ENCODE measurements at places on chromosomes 5 and 9. TPM values are rescaled to one million over a fixed set of nuclear protein-coding genes. Genes with fewer than 3 reads are reported as not detected.

DNA sequence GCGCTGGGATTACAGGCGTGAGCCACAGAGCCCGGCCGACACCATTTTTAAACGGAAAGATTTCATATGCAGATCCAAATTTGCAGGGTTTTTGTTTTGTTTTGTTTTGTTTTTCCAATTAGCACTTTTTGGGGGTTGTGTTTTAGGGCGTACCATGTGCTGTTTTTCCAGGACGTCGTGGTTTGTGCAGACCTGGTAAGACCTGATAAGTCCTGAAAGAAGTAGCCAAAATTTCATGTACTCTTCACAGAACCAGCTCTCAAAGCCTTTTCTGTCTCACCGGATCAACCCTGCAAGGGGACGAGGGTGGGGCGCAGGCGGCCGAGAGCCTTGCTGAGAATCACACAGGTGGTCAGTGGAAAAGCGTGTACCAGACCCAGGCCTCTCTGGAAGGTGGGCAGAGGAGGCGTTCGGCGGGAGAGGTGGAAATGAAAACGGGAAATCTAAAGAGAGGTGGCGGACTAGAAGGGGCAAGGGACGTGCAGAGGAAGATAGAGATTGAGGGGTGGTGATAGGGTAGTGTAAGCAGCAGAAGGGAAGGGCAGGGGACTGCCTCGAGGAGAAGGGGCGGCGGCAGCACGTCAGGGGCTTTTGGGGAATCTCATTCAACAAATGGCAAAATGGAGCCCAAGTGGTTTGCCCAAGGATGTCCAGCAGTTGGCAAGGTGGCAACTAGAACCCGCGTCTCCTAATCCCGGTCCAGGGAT is 1.1 kb upstream of the FAF2 start:
- peaks cover 2% of the 10 kb centered on the region for H3K36me3 ChIP-seq
- H3K4me1 ChIP-seq, result peaks cover 24% of the 10 kb centered on the region
- H3K27me3 ChIP-seq, result peaks cover 1% of the 10 kb centered on the region
- peak overlapping the region; percentile 95 for H3K27ac ChIP-seq

Gene PCDHB5
- total RNA-seq, result not detected

- H3K4me1 ChIP-seq, result no peaks in the 10 kb centered on the region
- H3K4me3 ChIP-seq, result no peak overlapping the region
- no peak for DNase-seq
- no peak overlapping the region for H3K27ac ChIP-seq
- H3K27me3 ChIP-seq, result peaks cover 20% of the 10 kb centered on the region
Observed at GRCh38 chr5:98639274-98639673, 134.2 kb upstream of the RGMB start.

DNA sequence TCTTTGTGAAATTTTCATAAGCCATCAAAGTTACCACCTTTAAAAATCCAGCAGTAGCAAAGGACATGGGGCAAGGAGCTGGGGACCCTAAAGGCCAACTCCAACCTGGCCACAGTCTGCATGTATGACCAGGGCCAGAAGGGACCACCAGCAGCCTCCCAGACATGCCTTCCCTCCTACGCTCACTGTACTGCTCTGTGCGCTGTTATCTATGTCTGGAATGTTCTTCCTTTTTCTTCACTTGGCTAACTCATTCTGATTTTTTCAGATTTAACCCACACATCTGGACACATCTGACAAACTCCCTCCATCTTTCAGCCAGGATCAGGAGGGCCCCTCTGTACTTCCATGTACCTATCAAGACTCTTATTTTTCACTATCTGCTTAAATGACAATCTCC is 47.6 kb upstream of the TRAF1 start:
- no peaks in the 10 kb centered on the region for H3K27me3 ChIP-seq
- H3K27ac ChIP-seq, result no peak overlapping the region
- no peaks in the 10 kb centered on the region for H3K36me3 ChIP-seq
- no peak for DNase-seq

DNA sequence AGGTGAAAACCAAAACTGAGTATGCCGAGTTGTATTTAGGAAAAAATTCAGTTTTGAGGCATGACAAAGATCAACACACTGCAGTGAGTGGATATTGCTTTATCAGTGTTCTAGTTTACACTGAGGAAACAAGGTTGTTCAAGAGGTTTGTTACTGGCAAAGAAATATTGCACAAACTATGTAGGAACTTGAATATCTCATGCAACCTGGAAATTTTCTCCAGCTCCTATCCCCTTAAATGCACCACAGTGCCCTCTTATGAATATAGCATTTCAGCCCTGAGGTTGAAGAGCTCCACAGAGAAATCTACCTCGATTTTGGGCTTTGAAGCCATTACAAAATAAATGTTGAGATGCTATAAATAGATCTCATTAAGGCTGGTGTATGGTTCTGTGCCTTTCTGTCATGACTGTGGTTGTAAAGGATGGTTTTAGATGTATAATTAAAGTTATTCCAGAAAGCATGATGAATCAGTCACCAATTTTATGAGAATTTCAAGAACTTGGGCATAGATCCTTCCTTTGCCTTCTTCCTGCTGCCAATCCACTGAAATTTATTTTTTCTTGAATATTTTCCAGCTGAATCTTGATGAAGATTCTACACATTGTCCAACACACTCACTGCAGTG is 159.3 kb downstream of the SPATA31D1 start:
- DNase-seq, result no peak
- no peak overlapping the region for H3K27ac ChIP-seq
- no peaks in the 10 kb centered on the region for H3K27me3 ChIP-seq
- H3K36me3 ChIP-seq, result no peaks in the 10 kb centered on the region

Gene ANKDD1B
- total RNA-seq, result 0.23 TPM

- no peaks in the 10 kb centered on the region for H3K36me3 ChIP-seq
- H3K27me3 ChIP-seq, result no peaks in the 10 kb centered on the region
- H3K27ac ChIP-seq, result no peak overlapping the region
- no peaks in the 10 kb centered on the region for H3K4me1 ChIP-seq
- DNase-seq, result no peak
Observed at GRCh38 chr9:69143291-69143690, 30.8 kb upstream of the TJP2 start.

GRCh38 chr9:102922526-102922925 is 72.6 kb upstream of the CYLC2 start:
- no peak for DNase-seq
- H3K27me3 ChIP-seq, result no peaks in the 10 kb centered on the region
- H3K27ac ChIP-seq, result no peak overlapping the region
- no peaks in the 10 kb centered on the region for H3K4me1 ChIP-seq
- no peak overlapping the region for H3K4me3 ChIP-seq
- H3K36me3 ChIP-seq, result no peaks in the 10 kb centered on the region

- H3K4me3 ChIP-seq, result no peak overlapping the region
- H3K4me1 ChIP-seq, result no peaks in the 10 kb centered on the region
- H3K27me3 ChIP-seq, result no peaks in the 10 kb centered on the region
- DNase-seq, result no peak
- H3K36me3 ChIP-seq, result peaks cover 11% of the 10 kb centered on the region
Observed at GRCh38 chr9:127844821-127845359, 9.6 kb downstream of the ENG start.

Gene PIP5K1B
- 2.8 TPM for total RNA-seq

- no peaks in the 10 kb centered on the region for H3K36me3 ChIP-seq
- peaks cover 54% of the 10 kb centered on the region for H3K4me1 ChIP-seq
- H3K4me3 ChIP-seq, result peak overlapping the region; percentile 99
- peak; percentile 26 for DNase-seq
- H3K27me3 ChIP-seq, result no peaks in the 10 kb centered on the region
Observed at GRCh38 chr9:128882677-128883603, 1.0 kb downstream of the LRRC8A start.

Gene ARHGEF28
- total RNA-seq, result 0.24 TPM

Gene AIF1L
- total RNA-seq, result 0.53 TPM

GRCh38 chr9:18728642-18729041 is 254.7 kb downstream of the ADAMTSL1 start:
- H3K4me3 ChIP-seq, result no peak overlapping the region

DNA sequence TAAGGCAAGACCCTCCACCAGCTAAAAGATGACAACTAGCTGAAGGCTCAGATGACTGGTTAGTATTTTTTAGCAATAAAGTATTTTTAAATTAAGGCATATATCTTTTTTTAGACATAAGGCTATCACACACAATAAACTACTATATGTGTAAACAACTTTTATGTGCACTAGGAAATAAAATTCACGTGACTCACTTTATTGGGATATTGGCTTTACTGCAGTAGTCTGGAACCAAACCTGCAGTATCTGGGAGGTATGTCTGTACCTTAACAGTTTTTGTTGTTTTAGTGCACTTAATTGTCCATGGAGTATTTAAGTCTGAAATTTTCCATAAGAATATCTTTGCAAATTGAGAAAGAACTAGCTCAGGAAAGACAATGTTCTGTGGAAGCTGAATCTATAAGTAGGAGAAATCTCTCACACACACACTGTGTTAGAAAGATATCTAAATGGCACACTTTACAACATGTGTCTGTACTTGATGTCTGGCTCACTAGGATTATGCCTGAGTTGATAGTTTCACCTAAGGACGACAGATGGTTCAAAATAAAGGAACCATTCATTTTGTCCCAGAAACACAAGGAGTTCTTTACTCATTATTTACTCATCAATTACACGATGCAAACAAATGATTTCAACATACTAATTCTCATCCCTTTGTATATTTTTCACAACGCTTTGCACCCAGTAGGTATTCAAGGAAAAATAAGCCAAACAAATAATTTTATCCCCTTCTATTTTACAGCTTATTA is 4.6 kb downstream of the RAPGEF6 start:
- H3K27ac ChIP-seq, result no peak overlapping the region
- H3K4me1 ChIP-seq, result peaks cover 39% of the 10 kb centered on the region
- no peak for DNase-seq

Gene CPLANE1
- total RNA-seq, result 9.0 TPM

DNA sequence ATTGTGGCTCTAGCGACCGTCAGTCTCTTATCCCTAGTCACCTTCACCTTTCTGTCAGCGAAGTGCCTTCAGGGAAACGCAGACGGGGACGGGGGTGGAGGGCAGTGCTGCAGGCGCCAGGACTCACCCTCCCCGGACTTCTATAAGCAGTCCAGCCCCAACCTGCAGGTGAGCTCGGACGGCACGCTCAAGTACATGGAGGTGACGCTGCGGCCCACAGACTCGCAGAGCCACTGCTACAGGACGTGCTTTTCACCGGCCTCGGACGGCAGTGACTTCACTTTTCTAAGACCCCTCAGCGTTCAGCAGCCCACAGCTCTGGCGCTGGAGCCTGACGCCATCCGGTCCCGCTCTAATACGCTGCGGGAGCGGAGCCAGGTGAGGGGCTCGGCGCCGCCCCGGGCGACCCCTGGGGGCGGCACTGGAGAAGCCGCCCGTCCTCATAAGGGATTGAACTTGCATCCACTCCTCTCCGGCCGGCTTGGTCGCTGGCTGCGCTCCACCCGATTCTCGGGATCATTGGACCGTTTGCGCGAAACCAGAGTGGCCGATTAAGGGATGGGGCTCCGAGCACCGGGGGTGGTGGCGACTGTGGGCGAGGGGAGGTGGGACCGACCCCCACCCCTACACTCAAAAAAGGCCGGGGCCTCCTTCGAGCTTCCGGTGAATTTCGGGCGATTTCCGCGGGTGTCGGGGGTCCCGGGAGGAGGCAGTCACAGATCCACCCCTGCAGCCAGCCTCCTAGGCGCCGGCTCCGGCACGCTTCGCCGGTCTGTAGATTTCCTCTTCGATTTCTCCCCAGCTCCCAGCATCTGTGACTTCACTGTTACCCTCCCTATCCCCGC is 2.7 kb downstream of the PCDHGC5 start:
- peak overlapping the region; percentile 68 for H3K4me3 ChIP-seq
- no peak for DNase-seq
- peaks cover 86% of the 10 kb centered on the region for H3K27me3 ChIP-seq
- no peaks in the 10 kb centered on the region for H3K36me3 ChIP-seq
- peaks cover 14% of the 10 kb centered on the region for H3K4me1 ChIP-seq
- H3K27ac ChIP-seq, result no peak overlapping the region

- DNase-seq, result no peak
- H3K4me1 ChIP-seq, result no peaks in the 10 kb centered on the region
- H3K27me3 ChIP-seq, result no peaks in the 10 kb centered on the region
- H3K4me3 ChIP-seq, result no peak overlapping the region
- no peak overlapping the region for H3K27ac ChIP-seq
Observed at GRCh38 chr5:142304013-142304701, 20.7 kb downstream of the SPRY4 start.

All from activated T-cell treated with anti-CD3 and anti-CD28 coated beads, Interleukin-2, amount 50 U/mL, for 72 hours (primary cell).